Right renal pelvis (tissue), 4 donors: ENCODE measurements at places on chromosomes 2 and 18. TPM values are rescaled to one million over a fixed set of nuclear protein-coding genes. Genes with fewer than 3 reads are reported as not detected.
A peak's percentile ranks its signal among the peaks of the same experiment; 100 is the strongest.

DNA sequence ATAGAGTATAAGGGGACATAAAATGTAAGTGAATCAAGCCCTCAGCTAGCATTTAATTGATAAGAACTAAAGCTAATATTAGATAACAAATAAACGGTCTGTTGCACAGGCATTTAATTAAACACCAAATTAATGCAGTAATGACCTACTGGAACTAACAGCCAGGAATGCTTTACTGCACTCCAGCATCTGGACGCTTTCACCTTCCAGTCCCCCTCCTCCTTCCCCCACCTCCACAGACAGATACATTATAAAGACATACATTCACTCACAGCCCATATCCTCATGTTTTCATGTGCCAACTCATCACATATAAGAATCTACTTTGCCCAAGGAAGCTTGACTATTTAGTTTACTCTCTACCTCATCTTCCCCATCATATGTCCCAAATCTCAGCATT is 337.4 kb upstream of the PIK3C3 start:
- DNase-seq, result no peak

- no peak for DNase-seq
These were observed 36.8 kb downstream of the NPAS2 start for GRCh38 chr2:100856732-100857131.

GRCh38 chr2:233213011-233213410 is 38.5 kb upstream of the ATG16L1 start:
- DNase-seq, result no peak

DNA sequence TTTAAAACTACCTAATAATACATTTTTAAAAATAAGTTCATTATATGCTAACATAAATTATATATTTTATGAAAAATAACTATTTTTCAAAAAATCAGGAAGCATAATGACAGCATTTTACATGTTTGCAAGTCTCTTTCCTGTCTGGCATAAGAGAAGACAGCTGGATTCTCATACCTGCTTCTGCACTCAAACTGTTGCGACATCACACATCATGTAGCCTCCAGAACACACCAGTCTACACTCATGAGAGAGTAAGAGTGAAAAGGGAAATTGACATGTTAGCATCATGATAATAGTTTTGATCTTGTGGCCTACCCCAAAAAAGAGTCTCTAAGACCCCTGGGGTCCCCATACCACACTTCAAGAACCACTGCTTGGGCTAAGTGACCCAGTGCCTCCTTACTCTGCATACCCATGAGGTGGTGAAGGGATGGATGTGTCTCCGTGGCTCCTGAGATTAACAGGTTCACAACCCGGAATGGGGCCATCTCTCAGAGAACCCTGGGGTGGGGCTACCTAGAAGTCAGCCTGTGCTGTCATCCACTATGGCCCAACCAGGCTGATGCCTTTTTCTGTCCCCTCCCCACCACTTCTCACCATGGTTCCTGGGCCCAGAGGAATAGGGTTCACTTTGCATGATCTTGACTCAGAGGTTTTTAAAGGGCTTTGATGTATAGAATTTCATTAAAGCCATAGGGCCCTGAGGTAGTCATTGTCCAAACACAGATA is 102.6 kb upstream of the DAPL1 start:
- no peak for DNase-seq

GRCh38 chr2:149009576-149010461 is 28.7 kb upstream of the LYPD6B start:
- no peak for DNase-seq

DNA sequence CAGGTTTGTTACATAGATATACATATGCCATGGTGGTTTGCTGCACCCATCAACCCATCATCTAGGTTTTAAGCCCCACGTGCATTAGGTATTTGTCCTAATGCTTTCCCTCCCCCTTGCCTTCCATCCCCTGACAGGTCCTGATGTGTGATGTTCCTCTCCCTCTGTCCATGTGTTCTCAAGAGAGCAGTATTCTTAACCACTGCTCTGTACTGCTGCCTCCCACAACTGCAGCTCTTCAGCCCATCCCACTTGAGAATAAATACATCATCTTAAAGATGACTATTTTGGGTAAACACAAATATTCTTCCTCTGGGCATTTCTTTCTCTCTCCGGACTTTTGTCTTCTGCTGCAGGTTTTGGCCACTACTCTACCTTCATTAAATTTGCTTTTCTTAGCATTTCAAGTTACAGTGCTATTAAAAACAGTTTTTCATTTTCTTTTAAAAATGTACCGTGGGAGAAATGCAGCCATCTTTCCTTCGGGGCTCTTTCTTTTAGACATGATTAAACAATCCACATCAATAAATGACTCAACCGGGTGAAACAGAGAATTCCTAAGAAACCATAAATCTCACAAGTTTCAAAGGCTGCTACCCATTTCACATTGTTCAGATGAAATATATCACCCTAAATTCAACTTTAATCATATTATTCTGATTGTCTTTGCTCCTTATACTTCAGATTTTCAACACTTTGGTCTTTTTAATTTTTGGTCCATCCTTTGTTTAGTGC is 323.4 kb downstream of the GALNT13 start:
- no peak for DNase-seq

DNA sequence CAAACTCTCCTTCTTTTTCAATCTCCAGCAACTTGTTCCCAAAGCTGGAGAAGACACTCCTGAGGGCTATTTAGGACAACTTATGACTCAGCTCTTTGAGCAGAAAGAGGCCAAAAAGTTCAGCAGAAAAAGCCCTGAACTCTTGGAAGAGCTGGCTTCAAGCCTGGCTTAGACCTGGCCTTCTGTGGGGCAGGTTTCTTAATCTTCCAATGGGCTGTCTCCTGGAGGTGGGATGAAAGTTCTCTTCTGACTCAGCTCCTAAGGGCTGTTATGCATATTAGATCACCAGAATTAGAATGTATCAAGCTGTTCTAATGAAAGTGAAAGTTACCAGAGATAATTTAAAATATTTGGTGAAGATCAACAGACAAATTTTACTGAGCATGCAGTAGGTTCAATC is 129.4 kb downstream of the RAD51AP2 start:
- DNase-seq, result no peak

- no peak for DNase-seq
These were observed 74.5 kb downstream of the MAP4K3 start for GRCh38 chr2:39362595-39362994.

DNA sequence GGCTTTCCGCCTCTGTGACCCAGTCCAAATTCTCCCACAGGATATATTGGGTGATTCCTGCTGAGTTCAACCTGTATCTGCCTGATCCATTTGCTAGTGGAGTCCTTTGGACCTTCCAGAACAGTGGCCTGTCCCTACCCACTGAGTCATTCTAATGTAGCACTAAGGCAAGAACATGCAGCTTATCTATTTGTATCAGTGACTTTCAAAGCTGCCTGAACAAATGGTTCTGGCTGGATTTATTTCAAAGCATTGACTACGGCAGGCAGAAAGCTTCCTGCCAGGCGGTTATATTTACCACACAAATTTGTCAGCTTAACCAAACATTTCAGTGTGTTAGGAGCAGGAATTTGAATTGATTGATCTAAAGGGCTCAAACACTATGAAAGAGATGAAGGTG is 613.4 kb downstream of the DCC start:
- no peak for DNase-seq

- peak; percentile 40 for DNase-seq
These were observed 124.2 kb downstream of the UBE2E3 start for GRCh38 chr2:181104512-181105115.

- no peak for DNase-seq
These were observed 136.8 kb downstream of the TPO start for GRCh38 chr2:1550076-1550475.

DNA sequence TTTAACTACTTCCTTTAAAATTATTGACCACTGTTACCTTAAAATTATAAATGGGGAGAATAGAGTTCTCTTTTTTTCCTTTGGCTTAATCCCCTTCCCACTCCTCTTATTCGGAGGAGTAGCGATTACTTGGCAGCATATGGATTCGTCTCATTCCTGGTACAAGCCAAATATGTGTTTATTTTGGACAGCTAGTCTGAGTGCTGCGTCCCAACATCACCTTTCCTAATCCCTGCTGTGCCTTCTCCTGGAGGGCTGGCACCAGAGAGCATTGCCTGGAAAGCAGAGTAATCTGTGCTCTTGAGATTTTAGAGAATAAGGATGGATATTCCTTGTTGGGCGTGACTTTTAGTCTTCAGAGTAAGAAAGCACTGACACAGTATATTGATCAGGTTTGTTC is 185.6 kb downstream of the AGAP1 start:
- no peak for DNase-seq

DNA sequence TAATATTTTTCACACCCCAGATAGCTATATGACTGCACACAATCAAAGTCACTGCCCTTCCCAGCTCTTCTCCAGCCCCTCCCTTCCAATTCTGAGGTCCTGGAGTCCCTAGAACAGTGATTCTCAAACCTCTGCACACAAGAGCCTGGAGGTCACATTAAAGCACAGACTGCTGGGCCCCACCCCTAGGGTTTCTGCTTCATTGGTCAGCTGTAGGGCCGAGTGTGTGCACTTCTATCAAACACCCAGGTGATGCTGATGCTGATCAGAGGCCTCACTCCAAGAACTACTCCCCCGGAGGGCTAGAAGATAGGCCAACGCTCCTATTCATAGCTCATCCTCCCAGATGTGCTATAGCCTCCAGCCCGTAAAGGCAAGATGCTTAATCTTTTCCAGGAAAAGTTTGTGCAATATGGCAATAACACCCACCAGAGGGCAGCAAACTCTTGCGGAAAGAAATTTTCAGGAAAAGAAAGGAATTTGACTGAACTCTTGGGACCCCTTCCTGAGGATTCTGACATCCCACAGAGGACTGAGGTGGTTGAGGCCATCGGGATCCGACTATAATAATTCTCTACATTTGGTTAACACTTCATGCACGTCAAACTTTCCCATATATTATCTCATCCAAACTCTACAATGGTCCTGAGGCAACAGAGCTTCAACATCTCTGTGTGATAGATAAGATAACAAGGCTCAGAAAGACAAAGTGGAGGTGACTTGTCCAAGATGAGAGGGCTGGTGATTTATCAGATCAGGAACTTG is 194.2 kb upstream of the PKDCC start:
- no peak for DNase-seq

DNA sequence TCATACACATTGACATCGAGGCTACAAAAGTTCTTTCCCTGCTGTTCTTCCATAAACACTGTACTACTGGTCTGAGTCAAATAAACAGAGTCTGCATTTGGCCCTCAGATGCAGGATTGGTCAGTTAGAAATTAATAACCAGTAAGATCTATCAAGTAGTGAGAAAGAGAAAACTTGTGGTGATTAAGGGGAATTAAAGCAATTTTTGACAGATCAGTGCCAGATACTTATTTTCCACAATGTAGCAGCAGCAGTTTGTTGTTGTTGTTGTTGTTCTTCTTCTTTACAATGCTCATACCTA is 85.0 kb downstream of the IKZF2 start:
- no peak for DNase-seq

DNA sequence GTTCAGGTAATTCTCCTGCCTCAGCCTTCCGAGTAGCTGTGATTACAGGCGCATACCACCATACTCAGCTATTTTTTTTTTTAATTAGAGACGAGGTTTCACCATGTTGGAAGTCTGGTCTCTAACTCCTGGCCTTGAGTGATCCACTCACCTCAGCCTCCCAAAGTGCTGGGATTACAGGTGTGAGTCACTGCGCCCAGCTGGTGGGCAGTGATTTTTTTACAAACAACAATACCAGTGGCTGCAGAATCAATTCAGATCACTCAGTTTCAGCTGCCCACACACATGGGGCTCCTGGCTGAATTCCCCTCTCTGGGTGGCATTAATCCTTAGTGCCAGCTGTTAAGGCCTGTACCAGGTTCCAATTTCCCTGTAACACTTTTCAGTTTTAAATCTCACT is 13.3 kb upstream of the CYRIA start:
- DNase-seq, result no peak

DNA sequence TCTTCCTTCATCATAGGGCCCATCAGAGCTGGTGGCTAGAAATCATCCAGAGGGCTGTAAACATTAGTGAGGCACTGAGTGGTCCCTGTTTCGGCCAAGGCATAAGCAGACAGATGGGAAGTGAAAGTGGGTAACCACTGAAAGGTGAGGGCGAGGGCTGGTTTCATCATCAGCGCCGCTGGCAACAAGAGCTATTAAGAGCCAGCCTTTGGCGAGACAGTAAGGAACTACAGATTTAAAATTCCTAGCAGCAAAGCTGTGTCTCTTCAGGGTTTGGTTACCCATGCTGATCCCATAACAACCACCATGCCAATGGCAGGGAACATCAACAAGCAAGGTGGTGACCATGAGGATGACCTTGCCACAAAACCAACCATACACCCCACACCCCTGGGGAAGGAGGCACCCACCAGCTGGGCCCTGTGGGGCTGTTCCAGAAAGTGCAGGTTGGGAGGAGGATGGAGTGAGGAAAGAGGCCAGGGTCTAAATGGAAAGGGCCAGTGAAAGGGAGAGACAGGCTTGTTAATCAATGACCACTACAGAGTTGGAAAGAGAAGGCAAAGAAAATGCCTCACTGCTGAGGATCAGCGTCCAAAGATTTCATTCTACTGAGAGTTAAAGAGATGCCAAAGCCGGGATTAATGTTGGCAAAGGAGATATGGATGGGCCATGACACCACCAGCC is 9.0 kb upstream of the SLC20A1 start:
- no peak for DNase-seq

- no peak for DNase-seq
These were observed 25.5 kb upstream of the LRRC30 start for GRCh38 chr18:7205346-7205745.

DNA sequence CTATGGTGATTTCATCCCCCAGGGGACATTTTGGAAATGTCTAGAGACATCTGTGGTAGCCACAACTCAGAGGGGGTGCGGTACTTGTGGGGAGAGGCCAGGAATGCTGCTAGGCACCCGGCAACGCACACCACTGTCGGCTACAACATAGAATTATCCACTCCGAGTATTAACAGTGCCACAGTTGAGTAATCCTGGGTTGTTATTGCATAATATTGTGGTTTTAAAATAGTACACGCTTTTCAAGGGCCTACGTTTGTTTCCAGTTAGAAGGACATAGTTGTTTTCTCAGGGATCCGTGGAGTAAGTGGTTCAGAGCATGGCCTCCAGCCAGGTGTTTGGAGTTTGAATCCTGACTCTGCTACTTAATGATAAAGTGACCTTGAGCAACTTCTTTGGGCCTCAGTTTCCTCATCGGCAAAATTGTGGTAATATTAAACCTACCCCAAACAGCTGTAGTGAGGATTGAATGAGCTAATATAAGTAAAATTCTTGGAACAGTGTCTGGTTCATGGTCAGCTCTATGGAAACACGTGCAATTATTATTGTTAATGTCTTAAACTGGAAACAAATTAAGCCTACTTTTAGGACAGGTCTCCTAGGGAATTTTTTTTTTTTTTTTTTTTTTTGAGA is 24.5 kb downstream of the CYP27A1 start:
- DNase-seq, result no peak

DNA sequence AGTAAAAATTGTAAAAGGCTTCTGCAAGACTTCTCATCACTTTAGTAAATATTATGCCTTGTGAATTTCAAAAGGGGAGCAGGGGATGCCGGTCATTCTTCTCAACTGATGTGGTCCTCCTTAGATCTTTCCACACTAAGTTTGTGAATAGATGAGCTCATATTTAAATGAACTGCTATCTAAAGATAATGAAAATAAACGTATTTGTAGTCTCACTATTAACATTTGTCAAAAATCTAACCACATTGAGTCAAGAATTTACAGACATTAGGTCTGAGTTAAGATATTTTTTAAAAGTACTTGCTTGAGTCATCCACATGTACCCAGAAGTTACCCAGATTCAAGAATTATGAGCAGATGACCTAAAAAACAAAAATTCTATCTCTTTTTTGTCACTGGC is 6.5 kb downstream of the PRPF40A start:
- DNase-seq, result no peak

CRYGC gene
- not detected for polyA plus RNA-seq

DSC1 gene
- 1.9 TPM for polyA plus RNA-seq

UBR3 gene
- polyA plus RNA-seq, result 43.2 TPM

IRS1 gene
- polyA plus RNA-seq, result 13.2 TPM
